ENCODE measurements at places on chromosomes 12 and 14.
A peak's percentile ranks its signal among the peaks of the same experiment; 100 is the strongest.

DNA sequence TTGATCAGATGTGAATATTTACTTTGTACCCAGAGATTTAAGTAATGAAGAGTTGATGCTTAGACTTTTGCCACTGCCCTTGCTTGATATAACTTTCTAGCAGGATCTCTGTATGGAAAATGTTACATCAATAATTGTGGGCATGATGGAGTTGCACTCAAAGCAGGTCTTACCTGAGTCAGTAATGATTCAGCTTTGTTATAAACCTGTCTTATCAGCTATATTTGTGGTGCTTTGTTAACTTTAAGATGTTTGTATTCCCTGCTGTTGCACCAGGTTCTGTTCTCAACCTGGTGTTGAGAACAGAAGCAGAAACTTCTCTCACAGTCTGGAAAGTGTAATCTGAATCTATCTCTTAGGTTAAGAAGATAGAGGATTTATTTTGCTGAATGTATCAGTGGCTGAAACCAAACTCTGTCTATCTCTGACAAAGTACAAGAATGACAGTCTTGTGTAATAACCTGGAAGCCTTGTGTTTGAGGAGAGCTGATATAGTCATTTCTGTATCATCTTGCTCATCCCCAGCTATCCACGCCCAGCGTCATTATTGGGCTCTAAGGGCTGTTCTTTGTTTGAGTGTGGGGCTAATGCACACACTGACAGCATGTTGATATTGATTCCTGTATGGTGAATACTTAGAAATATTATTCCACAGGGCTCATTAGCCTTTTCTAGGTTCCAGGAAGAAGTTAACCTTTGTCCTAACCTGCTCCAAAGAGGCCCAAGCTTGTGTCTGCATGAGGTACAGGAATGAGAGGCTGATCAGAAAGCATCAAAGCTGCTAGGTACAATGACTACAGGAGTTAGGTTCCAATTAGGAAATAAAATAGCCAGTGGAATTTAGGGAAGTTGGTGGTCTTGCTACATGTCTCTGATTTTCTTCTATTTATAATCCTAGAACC lies 3.6 kb downstream of the AKAP6 start:
- no peak for DNase-seq

- DNase-seq, result no peak
These were observed 229.5 kb downstream of the FOXN3 start for GRCh38 chr14:89187501-89187900.

GRCh38 chr12:128951448-128951847 lies 98.2 kb downstream of the GLT1D1 start:
- DNase-seq, result no peak

- no peak for DNase-seq
These were observed 17.1 kb downstream of the DICER1 start for GRCh38 chr14:95140060-95140858.

- DNase-seq, result no peak
These were observed 497.8 kb downstream of the NAV3 start for GRCh38 chr12:78328524-78328923.

- no peak for DNase-seq
These were observed 472.3 kb downstream of the GLT1D1 start for GRCh38 chr12:129325566-129325965.

DNA sequence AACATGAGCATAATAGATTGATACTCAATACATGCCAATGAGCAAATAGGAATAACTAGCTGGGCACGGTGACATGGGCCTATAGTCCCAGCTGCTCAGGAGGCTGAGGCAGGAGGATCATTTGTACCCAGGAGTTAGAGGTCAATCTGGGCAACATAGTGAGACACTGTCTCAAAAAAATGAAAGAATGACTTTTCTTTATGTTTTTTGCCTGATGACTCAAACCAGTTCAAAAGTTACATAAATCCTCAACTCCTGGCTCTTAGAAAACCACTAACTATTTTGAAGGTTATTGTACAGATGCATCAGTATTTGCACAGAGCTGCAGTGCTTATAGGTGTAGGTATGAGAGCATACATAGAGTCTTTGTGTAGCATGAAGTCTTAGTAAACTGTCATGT lies 219.2 kb upstream of the RGS6 start:
- DNase-seq, result no peak

- no peak for DNase-seq
These were observed 2.5 kb upstream of the CPNE6 start for GRCh38 chr14:24068711-24069410.

DNA sequence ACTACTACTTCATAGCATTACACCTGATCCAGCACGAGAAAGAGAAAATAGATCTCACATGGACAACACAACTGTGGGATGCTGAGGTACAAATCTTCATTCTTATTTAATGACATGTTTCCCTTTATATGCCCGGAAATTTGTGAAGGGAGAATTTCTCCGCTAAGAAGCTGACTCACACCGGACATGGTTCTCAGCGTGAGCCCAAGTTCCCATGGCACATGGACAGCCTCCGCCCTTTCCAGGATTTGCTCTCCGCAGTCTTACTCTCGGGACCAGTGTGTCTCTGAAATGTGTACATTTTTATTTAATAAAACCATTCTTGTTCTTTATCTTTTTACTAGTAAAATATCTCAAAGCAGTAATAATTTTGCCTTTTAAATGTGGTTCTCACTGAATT lies 1154.8 kb downstream of the TMEM121 start:
- no peak for DNase-seq

GRCh38 chr12:6182279-6182898 lies 17.8 kb upstream of the CD9 start:
- no peak for DNase-seq

DNA sequence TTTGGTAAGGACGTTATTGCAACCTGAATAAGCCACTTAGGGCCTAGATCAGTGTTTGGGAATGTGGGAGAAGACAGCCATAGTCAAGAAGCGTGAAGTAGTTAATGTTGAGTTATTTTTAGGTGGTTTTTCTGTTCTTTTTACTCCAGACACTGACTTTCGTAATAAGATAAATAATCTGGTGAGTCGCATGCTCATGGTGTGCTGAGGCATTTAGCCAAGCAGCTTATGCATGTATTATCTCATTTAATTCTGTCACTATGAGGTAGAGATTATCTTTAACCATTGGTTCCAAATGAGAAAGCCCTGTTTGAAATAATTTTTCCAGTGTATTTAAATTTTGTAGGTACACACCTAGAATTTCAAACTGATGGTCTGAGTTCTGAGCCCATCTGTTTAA lies 67.3 kb downstream of the RCOR1 start:
- no peak for DNase-seq

- DNase-seq, result no peak
These were observed 74.9 kb downstream of the CRADD start for GRCh38 chr12:93751864-93752610.

DNA sequence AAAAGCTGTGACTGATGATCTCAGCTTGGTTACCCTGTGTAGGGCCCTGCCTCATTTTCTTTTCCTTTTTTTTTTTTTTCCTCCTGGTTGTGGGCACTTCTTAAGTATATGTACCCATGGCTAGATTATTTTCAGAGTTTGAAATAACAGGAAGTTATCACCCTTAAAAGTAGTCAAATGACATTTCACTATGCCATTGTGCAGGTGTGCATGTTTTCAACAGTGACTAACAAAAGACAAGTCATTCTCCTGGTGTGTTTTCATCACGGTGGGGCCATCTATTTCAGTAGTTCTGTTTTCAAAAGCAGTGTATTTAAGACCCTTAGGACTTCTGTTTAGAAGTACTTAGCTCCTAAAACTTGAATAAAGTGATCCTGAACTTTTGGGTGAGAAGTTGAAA lies 15.0 kb downstream of the GABARAPL1 start:
- no peak for DNase-seq

- DNase-seq, result no peak
These were observed 106.6 kb upstream of the VASH1 start for GRCh38 chr14:76654573-76655108.

DNA sequence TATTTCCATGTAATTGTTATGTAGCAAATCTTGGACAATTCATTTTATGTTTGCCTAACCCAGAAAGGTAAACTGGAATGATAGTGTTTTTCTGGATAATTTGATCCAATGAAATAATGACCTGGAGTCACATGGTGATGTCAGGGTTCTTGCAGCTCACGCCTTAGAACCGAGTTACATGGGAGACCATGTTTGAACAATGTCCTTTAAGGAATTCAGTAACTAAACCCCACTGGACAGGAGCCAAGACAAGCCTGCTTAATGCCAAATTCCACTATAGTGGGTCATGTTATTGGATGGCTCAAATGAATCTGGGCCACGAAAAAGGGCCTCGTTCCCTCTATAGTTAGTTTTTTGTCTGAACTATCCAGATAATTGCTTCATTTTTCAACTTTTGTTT lies 255.8 kb upstream of the HMGA2 start:
- DNase-seq, result no peak

GRCh38 chr12:27772328-27773049 lies 7.5 kb upstream of the KLHL42 start:
- no peak for DNase-seq

GRCh38 chr14:23925523-23926075 lies 28.0 kb upstream of the DHRS4 start:
- DNase-seq, result no peak

- no peak for DNase-seq
These were observed 74.2 kb downstream of the KICS2 start for GRCh38 chr12:64147875-64148274.

- no peak for DNase-seq
These were observed 33.2 kb downstream of the AKAP3 start for GRCh38 chr12:4615667-4616066.

- no peak for DNase-seq
These were observed 136.3 kb downstream of the SOX5 start for GRCh38 chr12:23813206-23813605.

GRCh38 chr12:83389237-83389996 lies 702.7 kb downstream of the TMTC2 start:
- no peak for DNase-seq

GRCh38 chr12:57027011-57027804 lies 10.9 kb upstream of the TAC3 start:
- DNase-seq, result no peak

DNA sequence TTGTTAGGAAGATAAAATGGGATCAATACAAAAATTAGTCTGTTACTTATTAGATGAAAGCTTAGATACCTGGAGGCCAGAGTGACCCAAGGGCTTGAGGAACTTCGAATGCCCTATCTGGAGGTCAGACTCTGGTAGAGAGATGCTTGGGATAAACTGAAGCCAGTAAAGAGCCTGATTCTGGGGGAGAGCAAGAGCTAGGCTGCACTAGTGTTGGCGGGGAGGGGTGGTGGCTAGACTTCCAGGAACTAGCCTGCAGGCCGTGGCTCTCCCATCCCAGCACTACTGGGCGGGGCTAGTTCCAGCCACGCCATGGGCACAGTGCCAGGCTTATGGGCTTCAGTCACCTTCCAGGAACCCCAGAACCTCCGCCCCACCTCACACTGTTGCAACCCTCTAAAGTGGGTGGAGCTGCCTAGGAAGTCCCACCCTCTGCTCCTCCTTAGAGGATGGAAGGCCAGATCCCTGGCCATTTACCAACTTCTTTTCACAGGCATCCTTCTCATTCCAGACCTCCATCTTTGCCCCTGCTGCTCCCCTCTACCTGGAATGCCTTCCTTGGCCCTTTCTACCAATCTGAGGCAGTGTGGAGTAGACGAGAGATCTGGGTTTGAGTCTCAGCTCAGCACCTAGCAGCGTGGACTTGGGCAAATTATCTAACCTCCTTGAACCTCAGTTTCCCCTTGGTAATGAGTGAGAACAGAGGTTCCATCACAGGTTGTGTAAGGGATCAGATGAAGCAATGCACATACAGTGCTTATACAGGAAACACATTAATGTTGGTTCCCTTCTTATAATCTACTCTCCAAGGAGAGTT lies 6.3 kb upstream of the NFE2 start:
- DNase-seq, result no peak

GRCh38 chr12:63961048-63961447 lies 116.5 kb downstream of the SRGAP1 start:
- no peak for DNase-seq

DNA sequence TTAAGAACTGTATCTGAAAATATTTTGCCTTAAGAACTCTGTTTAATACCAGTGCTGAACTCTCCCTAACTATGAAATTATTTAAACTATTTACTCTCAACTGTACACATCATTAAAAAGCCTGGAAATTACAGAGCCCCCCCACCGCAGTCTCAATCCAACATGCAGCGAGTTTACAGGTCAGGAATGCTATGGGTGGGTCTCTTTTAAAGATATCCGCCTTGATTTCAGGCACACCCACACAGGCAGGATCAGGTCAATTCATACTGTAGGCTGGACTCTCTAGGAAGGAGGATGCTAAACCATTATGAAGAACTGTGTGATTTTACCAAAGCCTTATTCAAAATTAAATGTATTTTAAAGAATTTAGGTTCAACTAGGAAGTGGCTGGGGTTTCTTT lies 16.5 kb downstream of the SPTLC2 start:
- DNase-seq, result no peak

DNA sequence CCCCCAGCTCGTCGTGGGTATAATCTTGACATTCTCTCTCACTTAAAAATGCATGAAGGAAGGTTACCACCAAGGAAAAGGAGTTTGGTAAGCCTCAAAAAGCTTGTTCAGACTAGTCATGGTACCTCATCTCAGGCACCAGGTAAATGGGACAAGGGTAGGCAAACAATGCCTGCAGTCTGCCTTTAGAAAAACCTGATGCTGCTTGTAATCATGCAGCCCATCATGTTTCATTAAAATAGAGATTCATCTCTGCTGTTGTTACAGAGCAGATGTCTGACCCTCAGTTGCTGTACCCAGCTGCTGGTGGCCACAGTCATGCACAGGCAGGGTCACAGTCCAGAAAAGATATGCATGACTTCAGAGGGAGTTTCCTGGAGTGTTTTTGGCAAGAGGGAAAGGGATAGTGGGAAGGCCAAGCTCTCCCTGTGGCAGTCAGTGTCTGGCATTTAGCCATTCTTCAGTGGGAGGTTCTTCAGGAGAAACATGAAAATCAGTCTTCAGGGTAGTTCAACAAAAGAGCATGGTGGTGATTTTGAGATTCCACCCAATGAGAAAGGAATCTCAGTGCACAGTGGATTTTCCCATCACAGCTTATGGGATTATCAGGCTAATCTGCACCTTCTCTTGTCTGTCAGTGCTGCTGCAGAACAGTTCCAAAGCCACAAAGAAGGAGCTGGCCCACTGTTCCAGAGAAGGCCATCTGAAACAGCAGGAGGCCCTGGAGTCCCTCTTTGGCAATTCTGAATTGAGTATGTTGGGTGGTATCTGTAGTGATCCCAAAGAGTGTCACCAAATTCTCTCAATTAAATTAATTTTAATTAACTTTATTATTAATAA lies 202.7 kb upstream of the FRMD6 start:
- peak; percentile 53 for DNase-seq

DNA sequence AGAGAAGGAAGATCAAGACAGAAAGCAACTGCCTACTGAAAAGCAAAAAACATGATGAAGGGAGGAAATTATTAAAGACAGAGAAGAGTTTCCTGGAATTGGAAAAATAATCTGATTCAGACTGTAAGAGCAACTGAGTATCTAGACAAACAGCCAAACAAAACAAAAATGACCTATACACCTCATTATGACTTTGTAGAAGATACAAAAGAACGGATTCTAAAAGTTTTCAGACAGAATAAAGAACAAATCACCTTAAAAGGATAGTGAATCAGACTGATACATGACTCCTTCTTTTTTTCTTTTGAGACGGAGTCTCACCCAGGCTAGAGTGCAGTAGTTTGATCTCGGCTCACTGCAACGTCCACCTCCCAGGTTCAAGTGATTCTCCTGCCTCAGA lies 10.4 kb downstream of the OSBPL8 start:
- no peak for DNase-seq

Data from cerebellar cortex (tissue), 1 donor.